ENCODE measurements at places on chromosomes 4 and X. TPM values are rescaled to one million over a fixed set of nuclear protein-coding genes. Genes with fewer than 3 reads are reported as not detected.

TIGD4 gene
- total RNA-seq = 2.9 TPM

DCAF8L2 gene
- total RNA-seq = not detected

TMEM47 gene
- 54.1 TPM for total RNA-seq

AFP gene
- not detected for total RNA-seq

RHOXF2 gene
- not detected for total RNA-seq

RBMXL3 gene
- not detected for total RNA-seq

GRID2 gene
- total RNA-seq = 26.1 TPM

SLC6A14 gene
- total RNA-seq = 0.58 TPM

CFAP299 gene
- not detected for total RNA-seq

ZCCHC12 gene
- total RNA-seq = 1.9 TPM

MAGEA8 gene
- not detected for total RNA-seq

NPNT gene
- 50.6 TPM for total RNA-seq

S100P gene
- total RNA-seq = 88.9 TPM

TRIM75 gene
- total RNA-seq = not detected

HTT-AS gene
- not detected for total RNA-seq

SHOX gene
- total RNA-seq = not detected
